ENCODE measurements at places on chromosomes 5 and 9.

GRCh38 chr9:70400107-70400892 lies 14.2 kb downstream of the KLF9 start:
- DNase-seq: no peak

DNA sequence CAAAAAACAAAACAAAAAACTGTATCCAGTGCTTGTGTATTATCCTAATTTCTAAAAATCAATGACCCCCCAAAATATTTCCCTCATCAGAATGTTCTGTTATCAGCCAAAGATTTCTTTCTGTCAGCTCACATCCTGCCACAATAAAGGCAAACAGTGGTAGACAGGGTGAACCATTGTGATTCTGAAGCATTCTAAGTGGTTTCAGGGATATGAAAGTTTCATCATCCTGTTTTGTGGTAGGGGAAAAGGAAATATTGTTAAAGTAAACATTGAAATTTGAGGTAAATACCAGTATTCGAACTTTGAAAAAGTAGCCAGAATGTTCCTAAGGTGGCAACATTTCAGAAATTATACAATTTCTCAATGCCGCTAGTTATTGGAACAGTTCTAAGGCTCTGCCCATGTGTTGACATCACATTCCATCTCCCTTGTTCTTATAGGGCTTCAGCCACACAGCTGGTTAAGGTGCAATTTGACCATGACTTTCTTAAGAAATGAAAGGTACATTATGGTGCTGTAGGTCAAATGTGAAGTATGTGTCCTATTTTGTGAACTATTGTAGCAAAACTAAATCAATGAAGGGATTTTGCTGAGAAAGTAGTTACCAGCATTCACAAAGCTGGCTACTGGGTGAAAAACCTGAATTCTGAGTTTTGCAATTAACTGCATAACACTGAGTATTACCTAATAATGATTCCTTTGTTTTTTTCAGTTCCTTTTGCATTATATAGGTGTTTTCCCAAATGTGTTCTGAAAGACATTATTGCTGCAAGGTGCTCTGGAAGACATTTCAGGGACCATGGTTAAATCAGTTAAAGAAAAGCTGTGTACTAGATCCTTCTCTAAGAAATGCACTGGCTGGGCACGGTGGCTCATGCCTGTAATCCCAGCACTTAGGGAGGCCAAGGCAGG lies 107.6 kb upstream of the RASGRF2 start:
- DNase-seq: no peak

GRCh38 chr5:59420596-59420995 lies 472.9 kb downstream of the PDE4D start:
- no peak for DNase-seq

DNA sequence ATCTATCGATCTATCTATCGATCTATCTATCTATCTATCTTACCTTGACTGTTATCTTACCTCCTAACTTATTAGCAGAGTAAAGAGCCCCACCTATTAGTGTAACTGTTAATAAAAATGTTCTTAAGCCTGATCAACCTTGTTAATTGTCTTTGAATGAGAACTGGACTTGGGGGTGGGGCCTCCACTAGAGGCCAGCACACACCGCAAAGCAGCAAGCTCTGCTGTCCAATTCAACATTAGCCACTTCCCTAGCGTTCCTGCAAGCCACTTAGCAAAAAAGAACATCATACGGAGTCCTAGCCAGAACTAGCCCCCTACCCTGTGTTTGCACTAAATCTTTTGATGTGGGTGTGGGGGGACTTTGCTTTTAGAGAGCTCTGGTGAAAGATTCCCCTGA lies 515.8 kb downstream of the KDM4C start:
- no peak for DNase-seq

- no peak for DNase-seq
These were observed 1019.0 kb downstream of the TAF11L14 start for GRCh38 chr5:18653216-18653752.

DNA sequence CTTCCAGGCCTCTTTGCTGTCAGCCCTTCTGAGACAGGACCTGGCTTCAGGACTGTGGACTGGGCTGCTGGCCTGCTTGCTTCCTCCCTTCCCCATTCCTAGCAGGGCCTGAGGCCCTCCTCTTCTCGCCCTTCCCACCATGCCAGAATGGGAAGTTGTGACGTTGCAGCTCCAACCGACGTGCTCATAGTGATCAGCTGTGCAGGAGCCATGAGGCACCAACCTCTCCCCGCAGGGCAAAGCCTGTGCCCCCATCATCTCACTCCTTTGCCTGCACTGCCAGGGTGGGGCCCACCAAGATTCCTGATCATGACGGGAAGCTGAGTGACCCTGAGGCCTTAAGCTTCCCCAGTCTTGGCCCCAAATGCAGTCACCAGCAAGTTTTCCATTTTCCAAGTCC lies 45.1 kb upstream of the GARNL3 start:
- no peak for DNase-seq

DNA sequence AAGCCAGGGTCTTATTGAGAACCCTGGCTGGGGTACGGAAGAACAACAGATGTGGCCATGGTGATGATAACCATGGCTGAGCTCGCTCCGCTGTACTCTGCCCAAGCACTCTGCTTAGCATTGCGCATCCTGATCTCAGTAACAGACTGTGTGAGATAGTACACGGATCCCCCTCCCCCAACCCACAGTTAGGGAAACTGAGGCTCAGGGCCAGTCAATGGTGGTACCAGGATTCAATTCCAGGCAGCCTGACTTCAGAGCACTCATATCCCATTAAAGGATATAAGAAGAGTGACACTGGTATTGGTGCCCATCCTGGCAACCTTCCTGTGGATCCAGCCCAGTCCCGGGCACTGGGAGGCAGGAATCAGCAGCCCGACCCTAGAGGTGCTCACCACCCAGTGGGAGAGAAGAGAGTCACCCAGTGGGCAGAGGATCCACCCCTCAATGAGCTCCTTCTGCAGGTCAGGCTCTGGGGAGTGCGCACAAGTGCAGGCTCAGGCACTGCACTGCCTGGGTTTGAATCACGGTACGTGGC lies 26.5 kb upstream of the KIF12 start:
- no peak for DNase-seq
